ENCODE measurements at places on chromosomes 2 and 18. TPM values are rescaled to one million over a fixed set of nuclear protein-coding genes. Genes with fewer than 3 reads are reported as not detected.

GRCh38 chr2:48346124-48346536 lies 183.8 kb upstream of the STON1 start:
- DNase-seq = no peak

- no peak for DNase-seq
These were observed 277.3 kb downstream of the MBD2 start for GRCh38 chr18:53947092-53947640.

GRCh38 chr2:102106133-102106556 lies 36.4 kb upstream of the IL1R1 start:
- DNase-seq = no peak

DNA sequence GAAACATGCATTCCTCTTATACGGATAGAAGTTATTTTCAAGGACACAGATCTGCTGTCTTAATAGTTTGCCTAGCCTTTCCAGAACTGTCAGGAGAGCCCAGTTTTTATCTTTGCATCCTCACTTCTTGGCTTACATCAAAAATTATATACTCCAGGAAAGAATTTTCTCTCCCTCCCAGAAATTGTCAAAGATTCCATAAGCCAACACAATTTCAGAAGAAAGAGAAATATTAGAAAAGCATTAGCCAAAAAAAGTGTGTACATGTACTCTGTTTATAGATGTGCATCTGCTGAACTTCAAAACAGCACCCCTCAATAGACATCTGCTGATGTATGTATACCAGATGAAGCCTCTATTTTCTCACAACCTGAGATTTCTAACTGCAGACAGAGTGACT lies 210.4 kb downstream of the METTL4 start:
- DNase-seq = no peak

GRCh38 chr2:184637781-184638180 lies 39.5 kb downstream of the ZNF804A start:
- DNase-seq = no peak

DNA sequence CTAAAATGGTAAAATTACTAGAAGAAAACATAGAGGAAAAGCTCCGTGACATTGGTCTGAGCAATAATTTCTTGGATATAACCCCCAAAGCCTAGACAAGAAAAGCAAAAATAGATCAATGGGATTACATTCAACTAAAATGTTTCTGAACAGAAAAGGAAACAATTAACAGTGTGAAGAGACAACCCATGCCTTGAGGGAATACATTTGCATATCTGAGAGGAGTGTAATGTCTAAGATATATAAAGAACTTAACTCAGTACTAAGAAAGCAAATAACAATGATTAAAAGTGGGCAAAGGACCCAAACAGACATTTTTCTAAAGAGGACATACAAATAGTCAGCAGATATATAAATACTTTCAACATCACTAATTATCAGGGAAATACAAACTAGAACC lies 206.2 kb downstream of the VAPA start:
- no peak for DNase-seq

DNA sequence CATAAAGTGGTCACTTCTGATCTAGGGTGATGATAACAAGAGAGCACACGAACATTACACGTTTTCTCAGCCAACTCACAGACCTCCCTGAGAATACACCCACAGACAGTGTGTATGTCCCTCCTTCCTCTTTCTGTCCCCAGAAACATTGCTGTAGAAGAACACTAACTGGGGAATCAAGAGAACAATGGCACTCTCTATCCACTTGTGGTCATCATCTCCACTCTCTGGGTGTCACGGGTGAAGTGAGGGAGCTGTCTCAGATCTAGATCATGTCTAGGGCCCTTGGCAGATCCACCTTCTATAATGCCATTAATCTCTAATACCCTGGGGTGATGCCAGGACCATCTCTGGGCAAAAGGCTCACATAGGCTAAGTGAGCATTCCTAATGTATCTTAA lies 97.9 kb downstream of the DNER start:
- no peak for DNase-seq

DNA sequence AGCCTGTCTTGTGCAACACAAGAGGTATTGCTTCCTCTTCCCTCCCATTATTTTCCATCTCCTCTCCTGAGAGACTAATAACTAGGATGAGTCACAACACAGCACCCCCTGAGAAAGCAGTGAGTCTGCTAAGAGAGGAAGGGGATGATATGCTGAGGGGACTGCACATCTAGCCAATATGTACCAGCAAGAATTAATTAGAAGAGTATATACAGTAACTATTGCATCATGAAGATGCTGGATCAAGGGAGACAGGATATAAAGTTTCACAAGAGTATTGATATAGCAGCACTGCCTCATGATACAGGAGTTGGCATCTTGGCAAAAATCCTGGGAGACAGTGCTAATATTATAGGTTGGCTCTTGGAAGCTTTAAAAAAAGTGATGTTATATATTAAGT lies 289.9 kb upstream of the RBMS1 start:
- DNase-seq = no peak

TXNDC2 gene
- 0.36 TPM for polyA plus RNA-seq

CREG2 gene
- polyA plus RNA-seq = 0.50 TPM
